ENCODE measurements at places on chromosomes 12 and 14. TPM values are rescaled to one million over a fixed set of nuclear protein-coding genes. Genes with fewer than 3 reads are reported as not detected.

Gene IL22
- not detected for polyA plus RNA-seq

Gene TMEM106C
- 128 TPM for polyA plus RNA-seq

Gene LRRC10
- polyA plus RNA-seq = not detected

Gene SRRM4
- polyA plus RNA-seq = 0.03 TPM

Gene GALNT9
- 9.6 TPM for polyA plus RNA-seq

Gene RIMKLB
- polyA plus RNA-seq = 108 TPM

Gene SNRPF
- 79.8 TPM for polyA plus RNA-seq

Gene TCL1B
- polyA plus RNA-seq = 0.30 TPM

- DNase-seq = peak; percentile 6
Observed at GRCh38 chr14:53153702-53154112, 584 bp upstream of the DDHD1 start.

DNA sequence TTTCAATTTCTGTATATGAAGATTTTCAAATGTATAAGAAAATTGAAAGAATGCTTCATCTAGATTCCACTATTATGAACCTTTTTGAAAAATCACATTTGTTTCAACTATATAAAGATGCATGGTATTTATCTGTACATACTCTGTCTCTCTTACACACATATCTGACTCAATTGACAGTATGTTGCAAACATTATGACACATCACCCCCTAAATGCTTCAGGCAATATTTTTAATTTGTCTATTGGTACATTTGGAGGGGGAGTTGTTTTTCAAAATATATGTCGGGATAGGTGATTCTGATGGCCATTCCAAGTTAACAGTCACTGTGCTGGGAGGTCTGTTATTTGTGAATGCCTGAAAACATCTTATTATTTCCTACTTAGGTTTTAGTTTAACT, 14.4 kb downstream of the PCNX1 start:
- no peak for DNase-seq

DNA sequence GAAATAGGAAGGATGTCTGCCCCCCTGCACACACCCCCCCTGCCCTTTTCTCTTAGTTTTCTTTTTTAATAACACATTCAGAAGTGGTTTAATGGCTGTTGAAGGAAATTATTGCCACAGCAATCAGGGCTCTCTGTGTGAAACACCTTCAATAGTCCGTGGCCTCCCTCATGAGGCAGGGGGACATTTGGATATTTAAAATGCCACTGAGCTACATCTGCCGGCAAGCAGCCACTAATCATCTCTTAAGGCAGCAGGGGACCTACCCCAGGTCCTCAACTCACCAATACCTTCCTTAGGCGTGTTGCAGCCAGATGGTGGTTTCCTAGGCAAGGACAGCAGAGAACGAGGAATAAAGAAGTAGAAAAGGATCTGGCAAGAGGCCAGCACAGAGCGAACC, 283.2 kb downstream of the TTC8 start:
- DNase-seq = no peak

- no peak for DNase-seq
Observed at GRCh38 chr14:31414190-31414833, 6.0 kb downstream of the HEATR5A start.

GRCh38 chr12:77087427-77087826, 22.1 kb upstream of the E2F7 start:
- no peak for DNase-seq

DNA sequence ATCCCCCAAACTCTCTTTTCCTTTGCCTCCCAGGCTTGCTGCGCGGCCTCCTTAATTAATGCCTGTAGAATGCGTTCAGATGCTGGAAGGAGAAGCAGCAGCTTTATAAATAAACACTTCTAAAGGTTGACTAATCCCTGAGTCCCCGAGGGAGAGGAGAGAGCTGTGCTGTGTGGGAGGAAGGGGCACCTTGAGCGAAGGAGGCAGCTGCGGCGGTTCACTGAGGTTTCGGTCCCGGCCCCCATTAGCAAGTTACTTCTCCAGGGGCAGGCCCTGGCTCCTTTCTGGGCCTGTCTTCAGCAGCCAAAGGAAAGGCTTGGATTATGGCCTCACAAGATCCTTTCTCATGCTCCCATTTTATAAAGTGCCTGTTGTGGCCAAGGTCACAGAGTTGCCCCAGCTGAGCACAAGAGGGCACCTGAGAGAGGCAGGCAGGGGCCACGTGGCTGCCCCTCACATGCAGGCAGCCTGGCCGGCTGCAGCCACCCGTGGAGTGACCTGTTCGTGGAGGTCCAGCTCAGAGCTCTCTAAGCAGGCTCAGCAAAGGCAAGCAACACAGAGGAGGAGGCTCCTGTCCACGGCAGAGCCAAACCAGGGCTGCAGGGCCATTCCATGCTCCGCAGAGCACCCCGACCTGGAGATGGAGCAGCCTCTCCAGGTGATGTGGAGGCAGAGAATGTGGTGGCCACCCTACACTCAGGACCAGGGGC, 15.0 kb upstream of the CACNA2D4 start:
- no peak for DNase-seq

DNA sequence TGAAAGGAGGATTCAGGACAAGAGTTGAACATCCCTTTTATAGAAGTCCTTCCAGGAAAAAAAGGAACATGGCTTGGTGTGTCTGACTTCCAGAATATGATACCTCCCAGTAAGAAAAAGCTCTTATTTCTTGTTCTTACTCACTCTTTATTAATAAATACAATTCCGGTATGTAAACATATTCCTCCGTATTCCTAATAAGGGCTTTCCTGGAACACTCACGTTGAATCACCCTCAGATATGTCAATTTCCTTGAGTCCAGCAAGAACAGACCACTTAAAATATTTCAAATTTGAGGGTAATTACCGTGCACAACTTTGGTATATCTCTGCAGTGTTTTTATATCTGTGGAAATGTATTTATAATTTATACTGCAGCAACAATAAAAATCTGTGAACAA, 385.6 kb downstream of the SYT1 start:
- DNase-seq = no peak

- no peak for DNase-seq
Observed at GRCh38 chr12:41076114-41076513, 112.0 kb upstream of the PDZRN4 start.

DNA sequence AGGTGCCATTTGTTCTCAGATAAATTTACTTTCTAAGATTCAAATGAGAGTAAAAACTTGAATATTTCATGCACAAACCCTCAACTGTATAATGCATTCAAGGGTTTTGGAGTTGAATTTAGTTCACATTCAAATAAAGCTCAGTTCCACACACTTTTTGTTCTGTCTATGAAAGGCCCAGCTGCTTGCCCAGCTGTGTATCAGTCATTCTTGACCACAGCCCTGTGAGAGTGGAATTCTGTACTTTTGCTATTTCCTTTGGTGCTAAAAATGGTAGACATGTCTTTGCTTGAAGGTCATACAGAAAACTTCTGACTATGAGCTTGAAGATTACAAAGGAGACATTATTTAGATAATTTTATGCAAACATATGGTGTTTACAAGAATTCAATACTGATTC, 110.4 kb downstream of the KCNC2 start:
- DNase-seq = no peak

DNA sequence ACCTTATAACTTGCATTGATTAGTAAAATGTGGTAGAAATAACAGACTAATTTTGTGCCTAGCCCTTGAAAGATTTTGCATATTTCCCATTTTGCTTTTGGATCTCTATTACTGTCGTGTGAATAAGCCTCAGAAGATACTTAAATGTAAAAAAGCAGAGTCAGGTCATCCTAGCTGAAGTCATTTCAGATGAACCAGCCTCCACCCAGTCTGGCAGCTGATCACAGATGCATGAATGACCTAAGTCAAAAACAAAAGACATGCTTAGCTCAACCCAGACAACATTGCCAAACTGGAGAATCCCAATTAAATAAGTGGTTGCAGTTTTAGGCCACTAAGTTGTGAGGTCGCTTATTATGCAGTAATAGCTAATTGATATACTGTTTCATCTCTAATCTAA, 349.9 kb downstream of the C12orf50 start:
- no peak for DNase-seq

- DNase-seq = no peak
Observed at GRCh38 chr14:58638231-58639197, 752 bp downstream of the DACT1 start.

GRCh38 chr14:34012978-34013720, 62.3 kb upstream of the EGLN3 start:
- DNase-seq = no peak

- DNase-seq = no peak
Observed at GRCh38 chr12:41510470-41510869, 322.4 kb downstream of the PDZRN4 start.

GRCh38 chr14:63512861-63513260, 30.3 kb downstream of the PPP2R5E start:
- DNase-seq = no peak

- no peak for DNase-seq
Observed at GRCh38 chr14:55133416-55133815, 4.4 kb downstream of the LGALS3 start.

GRCh38 chr14:95527387-95528002, 7.4 kb upstream of the GLRX5 start:
- no peak for DNase-seq

GRCh38 chr12:94648578-94648977, 1.8 kb downstream of the TMCC3 start:
- DNase-seq = no peak

Measured in renal cortex interstitium (tissue), 15 donors.